Fibroblast of the aortic adventitia (primary cell): ENCODE measurements at places on chromosomes 6 and 20. TPM values are rescaled to one million over a fixed set of nuclear protein-coding genes. Genes with fewer than 3 reads are reported as not detected.
A peak's percentile ranks its signal among the peaks of the same experiment; 100 is the strongest.

GRCh38 chr20:35702824-35703695 is 3.9 kb downstream of the ROMO1 start:
- no peak for DNase-seq

GRCh38 chr20:47217482-47218446 is 138.7 kb downstream of the ZMYND8 start:
- no peak for DNase-seq

- peak; percentile 87 for DNase-seq
These were observed 5.3 kb upstream of the COL12A1 start for GRCh38 chr6:75210885-75211739.

Gene TSPO2
- total RNA-seq, result not detected in 2 replicates

Gene CST5
- not detected in 2 replicates for total RNA-seq

DNA sequence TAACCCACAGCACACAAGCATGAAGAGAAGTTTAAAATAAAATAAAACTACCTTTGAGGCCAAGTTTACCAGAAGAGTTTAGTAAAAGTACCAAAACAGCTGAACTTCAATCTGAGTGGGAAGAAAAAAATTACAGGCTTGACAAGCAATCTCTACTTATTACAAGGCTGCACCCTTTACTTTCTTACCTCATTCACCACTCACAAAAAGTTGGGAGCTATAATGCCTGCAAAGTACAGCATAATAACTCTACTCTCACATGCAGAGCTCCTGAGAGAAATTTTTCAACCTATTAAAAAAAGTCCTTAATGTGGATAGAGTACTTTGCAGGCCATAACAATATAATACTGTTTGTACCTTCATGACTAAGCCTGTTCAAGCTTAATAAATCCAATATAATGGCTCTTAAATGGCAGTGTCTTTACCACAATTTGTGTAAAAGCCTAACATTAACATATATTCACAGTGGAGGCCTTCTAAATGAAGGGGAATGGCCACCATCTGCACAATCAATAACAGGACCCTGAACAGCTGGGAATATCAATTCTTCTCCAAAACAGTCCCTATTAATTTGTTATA is 103.1 kb downstream of the DST start:
- no peak for DNase-seq

- peak; percentile 96 for DNase-seq
These were observed 21.7 kb upstream of the RANBP9 start for GRCh38 chr6:13733178-13733887.

DNA sequence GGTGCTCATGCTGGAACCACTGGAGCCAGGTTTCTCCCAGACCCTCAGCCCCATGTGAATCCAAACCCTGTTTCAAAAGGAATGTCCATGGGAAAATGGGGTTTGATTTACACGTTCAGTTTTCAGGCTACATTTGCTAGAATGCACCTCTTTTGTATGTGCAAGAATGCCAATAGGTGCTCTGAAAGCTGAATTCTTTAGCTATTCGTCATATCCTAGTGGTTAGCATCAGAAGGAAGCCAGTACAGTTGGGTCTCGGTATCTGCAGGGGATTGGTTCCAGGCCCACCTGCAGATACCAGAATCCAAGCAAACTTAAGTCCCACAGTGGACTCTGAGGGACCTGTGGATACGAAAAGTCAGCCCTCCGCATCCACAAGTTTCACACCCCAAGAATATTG is 93.4 kb downstream of the UST start:
- no peak for DNase-seq

Gene CENPW
- total RNA-seq, result 13.7 and 55.9 TPM in 2 replicates

Gene SOX18
- 0.57 TPM in 1 of 2 replicates, not detected in the other for total RNA-seq

- DNase-seq, result no peak
These were observed 180.6 kb downstream of the TBX18 start for GRCh38 chr6:84583784-84584183.
